Pons (tissue), 1 donor: ENCODE measurements at places on chromosomes 5 and 9.
A peak's percentile ranks its signal among the peaks of the same experiment; 100 is the strongest.

DNA sequence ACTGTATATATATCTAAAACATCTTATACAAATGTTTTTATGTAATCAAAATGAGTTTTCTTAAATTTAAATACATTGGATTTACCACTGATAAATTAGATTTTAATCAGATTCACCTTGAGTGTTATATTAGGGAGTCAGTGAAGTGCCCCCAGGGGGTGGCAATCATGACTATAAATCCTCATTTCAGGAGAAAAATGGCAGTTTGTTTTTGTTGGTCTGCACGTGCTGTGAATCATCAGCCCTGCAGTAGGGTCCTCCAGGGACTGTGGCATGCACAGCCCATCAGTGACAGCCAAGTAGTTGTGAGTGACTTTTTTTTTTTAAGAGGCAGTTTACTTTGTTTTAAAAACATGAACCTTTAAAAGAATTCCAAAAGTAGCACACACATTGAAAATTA is 65.2 kb downstream of the ZSWIM6 start:
- no peak for DNase-seq

GRCh38 chr5:115419846-115420585 is 123.6 kb upstream of the CCDC112 start:
- DNase-seq: no peak

DNA sequence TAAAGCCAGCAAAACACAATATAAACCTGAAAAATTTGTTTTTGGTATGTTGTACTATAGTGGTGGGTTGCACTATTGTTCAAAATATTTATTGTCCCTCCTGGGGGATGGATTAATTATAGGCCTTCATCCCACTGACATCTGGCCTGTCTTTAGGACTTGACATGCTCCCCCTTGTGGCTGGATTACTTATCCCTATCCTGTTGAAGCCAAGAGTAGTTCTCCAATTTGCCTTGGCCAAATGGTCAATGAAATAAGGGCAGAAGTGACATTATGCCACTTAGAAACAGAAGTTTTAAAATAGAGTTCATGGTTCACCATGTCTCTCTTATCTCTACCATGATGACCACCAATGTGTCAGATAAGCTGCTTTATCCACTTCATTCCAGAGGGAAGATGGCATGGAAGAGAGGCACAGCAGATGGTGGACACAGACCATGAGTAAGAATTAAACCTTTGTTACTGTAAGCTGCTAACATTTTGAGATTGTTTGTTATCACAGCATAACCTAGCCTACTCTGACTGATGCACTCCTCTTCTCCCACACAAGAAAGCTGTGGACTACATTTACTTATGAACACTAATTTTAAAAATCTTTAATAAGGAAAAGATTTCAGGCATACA is 29.2 kb upstream of the ARHGEF28 start:
- DNase-seq: peak; percentile 15

DNA sequence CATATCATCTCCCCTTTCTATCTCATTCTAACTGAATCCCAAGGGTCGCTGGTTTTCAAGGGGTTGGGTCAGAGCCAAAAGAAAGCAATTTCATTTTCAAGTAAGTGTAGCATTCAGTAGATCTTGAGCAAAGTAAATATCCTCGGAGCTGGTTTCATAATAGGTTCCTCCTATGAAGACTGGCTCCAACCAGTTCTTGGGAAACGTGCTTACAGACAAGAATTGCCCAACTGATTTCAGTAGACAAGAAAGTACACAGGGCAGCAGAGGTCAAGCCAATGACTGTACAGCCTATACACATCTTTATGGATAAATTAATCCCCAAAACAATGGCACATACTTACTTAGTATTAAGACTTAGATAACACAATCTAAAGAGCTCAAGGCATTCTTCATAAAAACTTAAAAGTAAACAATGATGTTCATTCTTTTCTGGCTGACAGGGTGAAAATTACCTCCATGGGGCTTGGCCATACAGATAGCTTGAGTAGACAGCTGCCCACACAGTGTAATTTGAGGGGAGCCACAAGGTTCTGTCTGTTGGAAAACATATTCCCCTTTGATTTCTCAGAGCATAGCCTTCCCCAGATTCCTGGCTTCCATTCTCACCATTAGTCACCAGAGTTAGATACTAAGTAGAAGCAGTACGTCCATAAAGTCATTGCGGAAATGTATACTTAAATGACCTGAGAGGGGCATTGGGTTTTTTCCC is 163.9 kb downstream of the ARRDC3 start:
- DNase-seq: peak; percentile 53

DNA sequence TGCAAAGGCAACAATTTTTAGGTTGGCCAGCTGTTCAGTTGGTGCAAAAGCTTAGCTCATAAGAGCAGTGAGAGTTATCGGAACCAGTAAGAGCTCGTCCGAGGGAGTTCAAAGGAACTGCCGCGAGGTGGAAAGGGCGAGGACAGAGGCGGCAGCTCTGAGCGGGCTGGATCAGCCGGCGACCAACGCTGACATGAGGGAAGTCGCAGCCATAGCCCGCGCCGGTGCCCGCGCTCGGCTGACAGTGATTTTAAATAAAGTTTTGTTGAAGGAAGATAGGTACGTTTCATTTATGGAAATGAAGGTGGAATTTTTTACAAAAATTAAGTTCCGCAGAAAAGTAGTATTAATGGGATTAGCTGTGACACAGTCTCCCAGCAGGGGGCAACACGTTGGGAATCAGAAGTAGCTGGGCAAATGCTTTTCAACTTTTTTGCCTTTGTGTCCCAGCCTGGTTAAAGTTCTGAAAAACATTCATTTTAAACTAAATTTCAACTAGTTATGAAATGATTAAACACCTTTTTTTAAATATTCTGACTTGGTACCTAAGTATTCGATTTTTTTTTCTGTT is 43.2 kb downstream of the FBXO4 start:
- no peak for DNase-seq

- peak; percentile 45 for DNase-seq
Measured at GRCh38 chr5:90558344-90559192, at the start of gene ADGRV1. Gene ADGRV1, plus strand, starts transcription at chr5:90558797. Its CDS starts 99 bp downstream, at chr5:90558896.
